Fibroblast of skin of back (primary cell): ENCODE measurements at places on chromosomes 4 and X.

DNA sequence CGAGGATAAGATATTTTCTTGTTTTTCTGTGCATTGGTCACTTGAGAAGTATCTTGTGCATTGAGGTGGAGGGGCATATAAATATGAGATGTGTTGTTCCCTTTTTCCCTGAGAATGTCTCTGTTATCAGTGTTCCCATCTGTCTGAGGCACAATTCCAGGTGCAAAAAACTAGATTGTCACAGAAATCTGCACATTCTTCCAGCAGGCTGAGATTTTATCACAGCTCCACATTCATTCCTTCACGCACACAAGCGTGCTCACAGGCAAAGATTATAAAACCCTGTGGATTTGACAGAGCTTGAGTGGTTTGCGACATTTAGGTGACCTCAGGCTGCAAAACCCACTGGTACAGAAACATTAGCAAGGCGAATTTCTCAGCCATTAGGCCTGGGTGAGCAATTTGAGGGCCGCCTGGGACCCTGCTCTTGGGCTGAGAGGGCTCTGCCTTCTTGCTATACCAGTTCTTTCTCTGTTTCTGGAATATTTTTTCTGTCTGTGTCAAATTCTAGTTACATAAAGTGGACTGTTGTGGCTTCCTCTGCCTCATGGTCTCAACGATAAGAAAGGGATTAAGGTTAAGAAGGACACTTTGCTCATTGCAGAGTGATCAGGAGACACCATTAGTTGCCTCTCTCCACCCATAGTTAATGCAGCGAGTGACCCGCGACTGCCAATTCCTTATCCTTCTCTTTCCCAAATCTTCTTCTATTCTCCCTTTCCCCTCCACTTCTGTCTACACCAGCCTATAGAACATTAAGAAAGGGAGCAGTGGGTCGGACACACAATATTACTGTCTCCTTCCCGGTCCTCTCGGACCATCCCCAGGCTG lies 86.7 kb upstream of the C1QTNF7 start:
- no peak for DNase-seq

GRCh38 chrX:44317181-44317580 lies 26.3 kb downstream of the EFHC2 start:
- no peak for DNase-seq

- DNase-seq, result no peak
These were observed 168.3 kb downstream of the TMA16 start for GRCh38 chr4:163662768-163663167.

- no peak for DNase-seq
These were observed 49.9 kb upstream of the TENM3 start for GRCh38 chr4:182193311-182193710.

- DNase-seq, result no peak
These were observed 44.6 kb upstream of the TEX13A start for GRCh38 chrX:105265093-105265492.

DNA sequence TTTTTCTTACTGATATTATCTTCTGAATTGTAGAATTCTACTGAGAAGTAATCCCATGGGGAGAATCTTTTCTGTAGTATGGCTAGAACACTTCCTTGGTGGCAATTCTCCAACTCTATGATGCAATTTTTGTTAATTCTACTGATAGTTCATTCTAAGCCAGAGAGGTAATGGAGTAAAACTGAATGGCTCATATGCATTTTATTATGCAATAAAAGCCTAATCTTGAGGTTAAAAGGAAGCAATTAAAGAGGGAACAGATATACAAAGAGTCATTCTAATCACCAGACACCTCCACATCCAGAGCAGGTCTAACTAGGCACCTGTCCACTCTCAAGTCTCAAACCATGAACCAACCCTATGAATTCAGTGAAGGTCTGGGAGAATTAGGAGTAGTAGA lies 9.7 kb downstream of the RAP2C start:
- peak; percentile 49 for DNase-seq

GRCh38 chr4:38860788-38861424 lies 4.3 kb upstream of the TLR6 start:
- peak; percentile 7 for DNase-seq

DNA sequence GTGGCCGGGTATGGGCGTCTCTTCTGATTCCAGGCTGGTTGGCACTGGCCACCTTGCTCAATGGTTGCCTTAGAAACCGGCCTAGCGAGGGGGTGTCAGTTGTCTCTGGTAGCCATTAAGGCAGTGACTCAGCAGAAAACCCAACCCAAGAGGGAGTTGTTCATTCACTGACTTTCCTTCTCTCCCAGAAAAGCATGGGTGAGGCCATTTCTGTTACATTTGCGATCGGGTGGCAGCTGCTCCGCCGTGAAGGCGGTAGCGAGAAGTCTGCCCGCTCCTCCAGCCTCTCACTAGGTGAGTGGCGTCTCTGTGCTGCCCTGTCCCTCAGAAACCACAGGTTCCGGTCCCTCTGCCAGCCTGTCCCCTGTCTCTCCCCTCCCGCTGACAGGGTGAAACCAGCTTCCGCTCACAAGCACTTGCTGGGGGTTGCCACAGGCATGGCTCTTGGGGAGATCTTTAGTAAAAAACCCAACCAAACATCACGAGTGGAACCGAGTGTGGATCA lies 17.4 kb downstream of the IRAK1 start:
- peak; percentile 74 for DNase-seq

- DNase-seq, result peak; percentile 25
These were observed 168.1 kb downstream of the GLRA2 start for GRCh38 chrX:14697451-14697850.

DNA sequence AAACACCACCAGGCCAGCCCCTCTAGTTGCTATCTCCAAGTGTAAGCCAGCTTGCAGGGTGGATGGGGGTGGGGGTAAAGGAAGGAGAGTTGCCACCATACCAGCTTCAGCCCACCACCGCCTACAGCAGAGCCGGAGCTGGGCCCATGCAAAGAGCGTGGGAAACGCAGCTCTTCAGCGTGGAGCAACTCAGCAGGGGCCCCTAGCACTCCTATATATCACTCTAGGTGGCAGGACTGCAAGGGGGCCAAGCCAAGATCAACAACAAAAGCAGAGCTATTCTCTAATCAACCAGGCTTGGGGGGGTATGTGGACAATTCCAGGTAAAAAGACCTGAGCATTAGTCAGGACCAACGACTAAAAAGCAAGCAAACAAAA lies 35.5 kb upstream of the IQSEC2 start:
- DNase-seq, result no peak

DNA sequence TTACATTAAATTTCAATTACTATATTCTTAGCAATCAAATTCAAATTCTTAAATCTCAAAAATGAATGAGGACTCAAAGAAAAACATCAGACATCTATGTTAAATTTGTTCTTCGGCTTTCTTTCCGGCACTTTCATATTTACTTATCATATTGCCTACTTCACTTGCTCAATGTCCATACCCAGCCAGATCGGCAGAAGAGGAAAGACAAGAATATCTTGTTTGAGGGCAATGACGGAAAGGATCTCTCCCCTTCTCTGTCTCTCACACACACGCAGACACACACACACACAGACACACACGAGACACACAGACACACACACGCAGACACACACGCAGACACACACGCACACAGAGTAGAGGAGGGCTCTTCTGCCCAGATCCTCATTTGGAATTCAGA lies 13.2 kb upstream of the IRF2 start:
- DNase-seq, result no peak

- peak; percentile 46 for DNase-seq
These were observed 35.7 kb downstream of the ACE2 start for GRCh38 chrX:15564981-15565579.

DNA sequence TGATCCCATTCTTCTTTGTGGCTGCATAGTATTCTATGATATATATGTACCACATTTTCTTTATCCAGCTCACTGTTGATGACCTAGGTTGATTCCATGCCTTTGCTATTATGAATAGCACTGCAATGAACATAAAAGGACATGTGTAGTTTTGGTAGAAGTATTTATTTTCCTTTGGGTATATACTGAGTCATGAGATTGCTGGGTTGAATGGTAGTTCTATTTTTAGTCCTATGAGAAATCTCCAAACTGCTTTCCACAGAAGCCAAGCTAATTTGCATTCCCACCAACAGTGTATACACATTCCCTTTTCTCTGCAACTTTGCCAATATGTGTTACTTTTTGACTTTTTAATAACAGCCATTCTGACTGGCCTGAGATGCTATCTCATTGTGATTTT lies 278.3 kb downstream of the PCDH18 start:
- peak; percentile 90 for DNase-seq

DNA sequence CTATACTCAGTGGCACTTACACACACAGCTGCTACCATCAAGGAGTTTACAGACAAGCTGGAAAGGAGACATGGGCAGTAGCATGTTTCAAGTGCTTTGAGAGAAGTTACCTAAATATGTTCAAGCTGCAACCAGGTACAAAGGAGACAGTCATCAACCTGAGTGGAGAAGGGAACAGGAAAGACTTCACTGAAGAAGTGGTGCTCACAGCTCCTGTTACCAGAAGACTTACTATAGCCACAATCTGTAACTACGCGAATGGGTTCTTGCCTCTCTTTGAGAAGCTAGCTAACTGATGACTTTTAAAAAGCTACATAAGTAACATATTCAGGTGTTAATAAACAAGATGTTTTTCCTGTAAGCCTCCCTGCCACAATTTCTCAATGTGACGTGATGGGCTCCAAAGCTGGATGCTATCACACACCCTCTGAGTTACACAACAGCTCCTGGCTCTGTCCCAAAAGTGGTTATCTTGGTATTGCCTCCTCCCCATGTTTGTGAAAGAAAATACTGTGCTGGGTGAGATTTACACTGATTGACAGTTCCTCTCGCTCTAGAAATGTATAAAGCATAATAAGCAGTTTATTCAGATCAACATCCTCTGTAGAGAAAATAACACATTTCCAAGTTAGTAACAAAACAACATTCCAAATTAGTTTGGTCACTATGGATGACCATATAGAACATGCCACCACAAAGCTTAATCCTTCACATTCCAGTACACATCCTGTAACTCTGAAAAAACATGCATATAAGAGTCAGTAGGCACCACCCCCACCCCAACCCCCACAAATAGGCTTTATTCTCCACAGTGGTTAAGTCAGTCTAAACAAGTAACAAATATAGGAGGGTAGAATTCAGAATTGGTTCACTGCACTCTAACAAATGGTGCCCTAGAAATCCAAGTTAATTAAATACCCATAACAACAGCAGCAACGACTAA lies 81.8 kb downstream of the FRYL start:
- DNase-seq, result peak; percentile 96

DNA sequence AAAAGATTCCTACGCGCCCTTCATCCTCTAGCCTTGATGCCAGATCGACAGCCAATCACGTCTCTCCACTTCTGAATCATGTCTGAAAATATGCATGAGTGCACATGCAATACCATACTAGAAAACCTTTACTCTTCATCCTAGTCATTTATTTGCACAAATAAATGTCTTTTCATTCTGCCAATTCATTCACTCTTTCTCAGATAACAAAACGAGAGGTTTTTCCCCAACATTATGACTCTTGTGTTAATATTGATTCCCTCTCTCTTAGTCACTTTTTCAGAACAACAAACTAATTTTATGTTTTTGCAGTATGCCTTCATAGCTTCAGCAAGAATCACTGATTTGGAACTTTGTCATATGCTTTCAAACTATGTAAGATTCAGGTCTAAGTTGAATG lies 549.4 kb upstream of the GALNT7 start:
- DNase-seq, result no peak

DNA sequence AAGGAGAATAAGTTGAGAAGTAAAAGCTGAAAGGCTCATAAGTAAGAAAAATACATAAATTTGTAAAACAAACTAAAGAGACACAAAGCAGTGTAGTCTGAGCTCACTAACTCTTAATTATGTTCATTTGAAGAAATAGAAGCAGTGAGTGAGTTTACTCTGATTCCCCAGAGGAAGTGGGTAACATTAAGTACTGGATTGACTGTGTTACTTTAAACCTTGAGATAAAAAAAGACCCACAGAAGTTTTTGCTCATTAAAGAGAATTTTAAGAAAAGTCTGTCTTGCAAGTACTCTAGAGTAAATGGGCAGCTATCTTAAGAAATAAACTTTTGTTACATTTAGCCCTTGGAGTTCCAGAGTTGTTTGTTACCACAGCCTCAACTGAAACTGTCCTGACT lies 2466.9 kb downstream of the PCDH7 start:
- no peak for DNase-seq

DNA sequence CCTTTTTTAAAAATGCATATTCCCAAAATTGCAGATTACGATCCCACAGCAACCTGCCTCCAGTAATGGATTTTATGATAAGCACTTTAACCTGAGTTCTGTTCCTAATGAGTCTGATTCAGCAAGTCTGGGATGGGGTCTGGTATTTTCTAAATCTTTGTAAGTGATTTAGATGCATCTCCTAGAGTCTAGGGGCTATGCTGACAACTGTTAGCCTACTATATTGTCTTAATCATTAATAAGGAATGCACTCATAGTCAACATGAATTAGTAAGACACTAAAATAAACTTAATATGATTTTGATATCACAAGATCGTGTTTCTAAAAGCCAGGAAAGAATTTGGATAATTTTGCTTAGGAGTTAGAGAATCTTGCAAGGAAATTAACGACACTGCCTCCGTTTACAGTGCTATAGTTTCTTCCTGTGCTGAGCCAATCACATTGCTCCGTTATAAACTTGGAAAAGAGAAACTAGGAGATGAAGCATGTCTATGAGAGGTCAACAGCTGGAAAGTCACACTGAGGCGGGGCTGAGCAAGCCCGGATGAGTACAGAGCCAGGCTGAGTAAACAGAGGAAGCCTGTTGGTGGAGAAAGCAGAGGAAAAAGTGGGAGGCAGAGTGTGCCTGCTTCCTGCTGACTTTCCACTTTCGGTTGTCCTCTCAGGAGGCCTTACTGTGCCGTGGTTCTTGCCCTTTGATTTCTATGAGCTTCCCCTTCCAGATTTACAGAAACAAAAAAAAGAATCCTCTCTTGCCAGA lies 5.4 kb downstream of the SCARB2 start:
- DNase-seq, result peak; percentile 83

DNA sequence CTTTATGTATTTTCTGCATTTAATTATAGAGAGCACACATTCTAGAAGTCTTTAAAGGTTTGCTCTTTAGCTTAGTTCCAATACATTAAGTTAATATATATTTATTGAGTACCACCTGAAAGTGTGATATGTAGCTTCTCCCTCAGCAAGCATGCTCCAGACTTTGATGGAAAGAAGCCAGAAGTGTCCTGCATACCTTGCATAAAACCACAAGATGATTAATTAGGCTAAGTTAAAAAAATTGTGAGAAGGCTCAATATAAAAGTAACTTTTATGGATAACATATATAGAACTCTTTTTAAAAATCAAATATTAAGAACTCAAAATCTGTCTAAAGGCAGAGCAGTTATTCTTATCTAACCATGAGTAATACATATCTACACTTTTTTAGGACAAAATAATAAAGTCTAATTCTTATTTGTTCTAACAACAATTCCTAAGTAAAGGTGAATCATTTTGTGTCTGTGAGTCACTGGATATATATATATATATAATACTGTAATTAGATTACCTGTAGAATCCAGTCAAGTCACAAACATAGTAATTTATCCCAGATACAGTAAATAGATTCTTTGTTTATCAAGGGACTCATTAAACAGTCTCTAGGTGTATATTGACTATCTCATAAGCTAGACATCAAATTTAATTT lies 51.2 kb downstream of the INTS12 start:
- DNase-seq, result no peak

GRCh38 chr4:87044511-87045233 lies 109.9 kb downstream of the AFF1 start:
- no peak for DNase-seq
